CD4-positive, alpha-beta T cell treated with Interleukin-10 for 1 hour (primary cell): ENCODE measurements at places on chromosomes 7 and 10.

GRCh38 chr7:122100021-122100420, 44.0 kb downstream of the AASS start:
- no peak for DNase-seq

DNA sequence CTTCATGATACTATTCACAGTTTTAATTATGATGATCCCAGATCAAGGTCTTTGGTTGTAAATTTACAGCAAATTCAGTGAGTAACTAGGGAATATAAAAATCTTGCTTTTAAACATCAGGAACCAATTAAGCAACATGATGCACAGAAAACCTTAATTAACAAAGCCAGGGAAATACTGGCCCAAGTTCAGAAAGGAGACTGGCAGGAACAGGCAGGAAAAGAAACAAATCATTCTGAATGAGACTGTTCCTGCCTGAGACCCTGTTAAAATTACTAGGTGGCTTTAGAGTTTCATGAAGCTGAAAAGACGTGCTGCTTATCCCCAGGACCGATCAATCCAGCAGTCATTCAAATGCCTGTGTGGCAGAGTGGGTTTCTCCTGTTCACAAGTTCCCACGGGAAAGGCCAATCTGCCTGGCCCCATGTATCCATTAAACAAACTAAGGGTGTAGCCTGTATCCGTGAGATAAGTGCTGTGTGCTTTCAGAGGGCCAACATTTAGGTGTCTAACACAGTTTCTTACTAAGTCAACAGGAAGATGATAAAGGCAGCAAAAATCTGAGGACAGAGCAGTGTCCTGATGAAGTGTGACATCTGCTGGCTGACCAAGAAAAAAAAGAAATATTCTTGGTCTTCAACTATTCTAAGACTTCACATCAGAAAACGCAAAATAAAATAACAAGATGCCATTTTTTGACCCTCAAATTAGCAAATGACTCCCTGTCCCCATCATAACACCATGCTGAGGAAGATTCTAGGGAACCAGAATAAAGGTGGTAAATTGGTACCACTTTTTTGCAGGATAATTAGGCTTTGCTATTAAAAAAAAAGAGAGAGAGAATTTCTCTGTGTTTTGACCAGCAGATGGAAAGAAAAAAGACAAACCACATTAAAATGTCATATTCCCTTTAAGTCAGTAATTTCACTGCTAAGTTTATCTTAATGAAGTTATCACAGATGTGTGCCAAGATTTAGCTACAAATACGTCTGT, 34.2 kb downstream of the PUS7 start:
- DNase-seq = peak; percentile 40

GRCh38 chr10:12919574-12919973, 81.9 kb downstream of the CCDC3 start:
- DNase-seq = no peak

DNA sequence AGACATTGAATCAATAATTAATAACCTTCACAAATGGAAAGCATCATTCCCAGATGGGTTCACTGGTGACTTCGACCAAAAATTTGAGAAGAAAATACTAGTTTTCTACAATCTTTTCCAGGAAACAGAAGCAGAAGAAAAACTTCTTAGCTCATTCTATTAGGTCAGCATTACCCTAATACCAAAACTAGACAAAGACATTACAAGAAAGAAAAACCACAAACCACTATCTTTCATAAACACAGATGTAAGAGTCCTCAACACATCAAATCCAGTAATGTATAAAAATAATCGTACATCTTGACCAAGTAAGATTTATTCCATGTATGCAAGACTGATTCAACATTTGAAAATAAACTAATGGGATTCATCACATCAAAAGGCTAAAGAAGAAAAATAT, 64.0 kb upstream of the CDK1 start:
- peak; percentile 37 for DNase-seq

GRCh38 chr10:46515366-46515765, 41.1 kb downstream of the GPRIN2 start:
- DNase-seq = no peak

DNA sequence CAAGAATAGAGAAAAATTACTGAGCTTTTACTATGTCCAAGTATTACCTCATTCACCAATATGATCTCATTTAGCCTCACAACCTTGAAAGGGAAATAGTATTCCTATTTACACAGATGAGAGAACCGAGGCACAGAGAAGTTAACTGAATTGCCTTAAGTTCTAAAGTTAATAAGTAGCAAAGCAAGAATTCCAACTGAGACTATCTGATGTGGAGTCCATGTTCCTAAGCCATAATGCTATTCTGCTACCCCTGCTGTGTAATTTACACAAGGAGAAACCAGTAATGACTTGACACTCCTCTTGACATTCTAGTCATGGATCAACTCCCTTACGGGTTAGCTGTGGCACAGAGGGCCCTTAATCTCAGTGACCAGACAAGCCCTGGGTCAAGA, 60.7 kb downstream of the ABCB4 start:
- DNase-seq = no peak

GRCh38 chr7:95066737-95067530, 159.5 kb downstream of the PPP1R9A start:
- no peak for DNase-seq

DNA sequence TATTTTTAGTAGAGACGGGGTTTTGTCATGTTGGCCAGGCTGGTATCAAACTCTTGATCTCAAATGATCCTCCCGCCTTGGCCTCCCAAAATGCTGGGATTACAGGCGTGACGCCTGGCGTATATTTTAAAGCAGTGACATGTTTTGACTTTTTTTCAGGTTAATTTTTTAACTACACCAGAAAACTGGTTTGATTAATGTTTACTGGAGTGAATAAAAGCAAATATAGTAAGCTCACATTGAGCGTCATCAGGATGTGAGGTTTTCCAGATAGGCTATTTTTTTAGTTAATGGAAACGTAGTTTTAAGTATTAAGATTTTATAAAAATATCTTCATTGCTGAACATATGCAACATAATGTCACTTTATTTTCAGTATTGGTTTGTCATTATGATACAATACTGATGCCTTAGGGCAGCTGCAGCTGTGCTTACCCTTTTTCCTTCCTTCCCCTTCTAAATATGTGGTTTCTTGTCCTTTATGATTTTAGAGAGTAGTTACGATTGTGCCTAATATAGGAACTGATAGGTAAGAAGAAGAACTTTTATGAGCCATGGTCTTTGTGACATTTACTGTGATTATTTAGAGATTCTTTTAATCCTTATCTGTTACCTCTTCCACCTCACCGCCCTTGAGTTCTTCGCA, 37.3 kb downstream of the TMEM60 start:
- DNase-seq = no peak

- no peak for DNase-seq
Measured at GRCh38 chr7:103862302-103863035, 127.0 kb downstream of the RELN start.

DNA sequence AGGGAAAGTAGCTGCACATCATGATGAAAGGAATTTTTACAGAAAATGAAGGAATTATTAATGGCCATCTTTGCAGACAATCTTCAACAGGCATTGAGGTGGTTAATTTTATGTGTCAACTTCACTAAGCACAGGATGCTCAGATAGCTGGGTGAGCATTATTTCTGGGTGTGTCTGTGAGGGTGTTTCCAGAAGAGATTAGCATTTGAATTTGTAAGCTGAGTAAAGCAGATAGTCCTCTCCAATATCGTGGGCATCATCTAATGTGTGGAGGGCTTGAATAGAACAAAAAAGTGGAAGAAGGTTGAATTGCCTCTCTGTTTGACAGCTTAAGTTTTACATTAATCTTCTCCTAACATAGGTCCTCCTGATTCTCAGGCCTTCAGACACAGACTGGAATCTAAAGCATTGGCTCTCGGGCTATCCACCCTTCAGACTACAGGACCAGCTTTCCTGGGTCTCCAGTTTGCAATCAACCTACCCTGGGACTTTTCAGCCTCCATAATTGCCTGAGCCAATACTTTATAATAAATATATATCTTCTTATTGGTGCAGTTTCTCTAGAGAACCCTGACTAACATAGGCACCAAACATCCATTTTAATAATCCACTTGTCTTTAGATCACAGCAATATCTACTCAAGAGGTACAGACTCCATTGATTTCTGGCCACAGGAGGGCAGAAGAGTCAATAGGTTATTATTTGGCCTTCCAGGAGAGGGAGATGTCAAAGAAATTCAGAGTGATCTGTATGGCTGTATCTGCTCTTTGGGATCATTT, 10.5 kb upstream of the CRPPA start:
- DNase-seq = peak; percentile 47

DNA sequence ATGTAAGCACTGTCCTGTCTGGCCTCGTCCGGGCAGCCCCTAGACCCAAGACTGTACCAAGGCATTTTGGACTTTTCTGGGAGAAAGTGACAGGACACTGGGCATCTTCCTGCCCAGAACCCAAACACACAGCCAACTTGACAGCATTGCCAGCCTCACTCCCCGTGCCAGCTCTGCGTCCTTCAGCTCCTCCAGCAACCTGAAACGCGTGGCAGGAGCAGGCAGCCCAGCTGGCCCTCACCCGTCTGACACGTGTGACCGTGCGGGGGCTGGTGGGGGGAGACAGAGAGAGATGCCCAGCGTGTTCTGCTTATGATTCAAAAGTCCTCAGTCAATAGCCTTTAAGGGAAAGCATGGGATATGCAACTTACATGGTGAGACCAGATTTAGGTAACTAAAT, 50.3 kb upstream of the SLC29A3 start:
- no peak for DNase-seq

- no peak for DNase-seq
Measured at GRCh38 chr10:131063311-131063710, 248.2 kb downstream of the TCERG1L start.

- DNase-seq = no peak
Measured at GRCh38 chr7:115932880-115933279, 97.7 kb downstream of the TFEC start.

DNA sequence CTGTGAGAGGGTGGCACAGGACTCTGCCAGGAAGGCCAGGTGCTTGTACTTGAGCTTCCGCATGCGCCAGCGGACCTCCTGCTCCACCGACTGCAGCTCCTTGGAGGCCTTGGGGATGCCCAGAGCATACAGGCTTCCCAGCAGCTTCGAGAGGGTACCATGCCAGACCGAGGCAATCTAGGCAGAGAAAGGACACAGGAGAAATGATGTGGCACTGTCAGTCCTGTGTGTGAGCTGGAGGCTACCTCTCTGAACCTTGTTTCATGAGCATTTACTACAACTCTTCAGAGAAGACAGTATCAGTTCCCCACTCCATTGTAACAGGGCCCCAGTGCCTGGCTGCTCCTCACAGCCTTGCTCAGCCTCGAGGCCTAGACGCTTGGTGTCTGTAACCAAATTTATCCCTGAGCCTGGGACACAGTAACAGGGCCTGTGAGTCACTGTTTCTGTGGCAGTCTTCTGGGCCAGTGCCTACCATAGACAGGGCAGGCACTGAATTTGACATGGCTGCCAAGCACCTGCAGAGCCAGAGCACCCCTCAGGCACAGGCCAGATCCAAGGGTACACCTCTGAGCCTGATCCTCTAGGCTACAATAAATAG, 5.8 kb downstream of the TBRG4 start:
- DNase-seq = no peak

- no peak for DNase-seq
Measured at GRCh38 chr7:21154614-21155013, 273.3 kb upstream of the SP4 start.

DNA sequence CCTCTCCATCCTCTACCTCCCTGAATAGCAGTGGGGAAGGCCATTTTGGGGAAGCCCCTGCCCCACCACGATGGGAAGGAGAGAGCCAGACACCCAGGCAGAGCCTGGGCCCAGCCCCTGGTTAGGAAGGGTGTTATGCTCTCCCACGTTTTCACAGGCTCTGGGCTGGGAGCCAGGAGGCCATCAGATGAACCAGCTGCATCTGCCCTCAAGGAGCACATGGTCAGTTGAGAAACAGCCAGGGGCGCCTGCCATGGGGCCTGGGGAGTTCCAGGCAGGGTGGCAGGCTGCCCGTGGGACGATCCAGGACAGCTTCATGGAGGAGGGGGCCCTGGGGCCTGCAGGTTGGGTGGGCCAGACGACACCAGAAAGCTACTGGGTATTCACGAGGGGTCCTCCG, 47.5 kb downstream of the CAMK2B start:
- DNase-seq = no peak

- peak; percentile 71 for DNase-seq
Measured at GRCh38 chr7:154953006-154953684, 49.8 kb downstream of the PAXIP1 start.

- DNase-seq = no peak
Measured at GRCh38 chr10:84933402-84933801, 605.0 kb downstream of the CCSER2 start.

GRCh38 chr7:8425223-8425622, 8.2 kb upstream of the NXPH1 start:
- no peak for DNase-seq

DNA sequence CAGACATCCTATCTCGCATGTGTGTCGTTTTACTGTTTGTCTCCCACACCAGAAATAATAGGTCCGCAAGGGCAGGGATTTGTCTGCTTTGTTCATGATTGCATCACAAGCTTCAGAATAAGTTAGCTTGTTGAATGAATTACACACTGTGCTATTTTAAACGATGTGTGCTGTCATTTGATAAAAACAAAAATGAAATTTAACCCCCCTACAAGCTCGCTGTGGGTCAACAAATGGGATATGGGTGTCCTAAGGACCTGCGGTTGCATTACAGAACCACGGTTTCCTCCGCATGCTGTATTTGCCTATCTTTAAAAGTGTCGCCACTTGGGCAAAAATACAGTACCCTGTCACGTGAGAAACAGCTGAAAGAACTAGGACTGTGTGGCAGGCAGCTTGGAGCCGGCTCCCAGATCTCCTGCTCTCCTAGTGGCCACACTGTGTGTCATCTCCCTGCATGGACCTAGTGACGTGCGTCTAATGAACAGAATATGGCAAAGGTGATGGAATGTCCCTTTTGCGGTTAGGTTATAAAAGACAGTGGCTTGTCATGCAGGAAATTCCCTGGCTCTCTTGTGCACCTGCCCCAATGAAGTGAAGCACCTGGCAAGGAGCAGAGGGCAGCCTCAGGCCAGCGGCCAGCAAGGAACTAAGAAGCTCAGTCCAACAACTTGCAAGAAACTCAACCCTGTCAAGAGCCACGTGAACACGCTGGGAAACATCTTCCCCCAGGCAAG, 32.9 kb upstream of the CRYGN start:
- DNase-seq = no peak

DNA sequence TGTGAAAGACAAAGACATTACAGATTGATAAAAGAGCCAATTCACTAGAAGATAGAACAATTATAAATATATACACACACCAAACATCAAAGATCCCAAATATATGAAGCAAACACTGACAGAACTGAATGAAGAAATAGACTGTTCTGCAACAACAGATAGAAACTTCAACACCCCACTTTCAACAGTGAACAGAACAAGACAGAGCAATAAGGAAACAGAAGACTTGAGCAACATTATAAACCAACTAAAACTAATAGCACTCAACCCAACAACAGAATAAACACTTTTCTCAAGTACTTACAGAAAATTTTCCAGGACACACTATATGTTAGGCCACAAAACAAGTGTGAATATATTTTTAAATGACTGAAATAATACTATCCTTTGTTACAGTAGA, 10.9 kb downstream of the CDCA7L start:
- no peak for DNase-seq
